ENCODE measurements at places on chromosomes 13 and 19. TPM values are rescaled to one million over a fixed set of nuclear protein-coding genes. Genes with fewer than 3 reads are reported as not detected.

The ZSCAN5B gene
- not detected for total RNA-seq

The CAPN12 gene
- not detected for total RNA-seq

DNA sequence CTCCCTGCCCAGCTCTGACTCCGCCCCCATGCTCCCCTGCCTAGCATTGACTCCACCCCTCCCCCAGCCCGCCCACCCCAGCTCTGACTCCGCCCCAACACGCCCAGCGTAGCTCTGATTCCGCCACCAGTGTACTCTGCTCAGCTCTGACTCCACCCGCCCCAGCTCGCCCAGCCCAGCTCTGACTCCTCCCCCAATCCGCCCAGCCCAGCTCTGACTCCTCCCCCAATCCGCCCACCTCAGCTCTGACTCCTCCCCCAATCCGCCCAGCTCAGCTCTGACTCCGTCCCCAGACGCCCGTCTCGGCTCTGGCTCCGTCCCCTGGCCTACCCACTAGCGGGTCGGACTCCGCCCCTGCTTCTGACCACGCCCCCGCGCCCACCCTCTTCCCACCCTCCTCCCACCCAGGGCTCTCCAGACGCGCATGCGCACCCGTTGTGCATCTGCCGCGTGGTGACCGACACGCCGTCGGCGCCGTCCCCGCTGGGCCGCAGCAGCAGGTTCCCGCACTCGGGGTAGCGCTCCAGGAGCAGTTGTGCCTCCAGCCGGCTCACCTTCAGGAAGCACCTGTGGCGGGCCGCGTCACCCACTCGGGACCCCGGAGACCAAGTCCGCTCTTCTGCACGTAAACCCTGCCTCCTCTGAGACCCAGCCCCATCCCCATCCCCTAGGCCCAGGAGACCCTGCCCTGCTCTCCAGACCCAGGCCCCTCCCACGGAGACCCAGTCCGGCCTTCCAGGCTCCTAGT is 10.2 kb downstream of the STAP2 start:
- peak; percentile 84 for DNase-seq

DNA sequence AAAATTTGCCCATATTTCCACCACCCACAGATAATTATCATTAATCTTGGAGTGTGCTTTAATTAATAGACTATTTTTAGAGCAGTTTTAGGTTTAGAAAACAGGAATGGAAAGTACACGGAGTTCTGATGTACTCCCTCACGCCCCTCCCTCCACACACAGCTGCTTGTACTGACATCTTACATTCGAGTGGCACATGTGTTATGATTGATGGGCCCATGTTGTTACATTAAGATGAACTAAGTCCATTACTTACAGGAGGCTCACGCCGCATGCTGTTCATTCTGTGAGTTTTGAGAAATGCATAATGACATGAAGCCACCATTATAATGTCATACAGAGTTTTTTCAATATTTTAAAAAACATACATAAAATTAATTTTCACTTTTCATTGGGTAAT is 1.2 kb upstream of the SPATA13 start:
- no peak for DNase-seq
